ENCODE measurements at places on chromosomes 1 and 21.

- no peak for DNase-seq
These were observed at the start of gene TIAM1 for GRCh38 chr21:31343680-31344480. TIAM1 (minus strand) TSS chr21:31344261; CDS start chr21:31266972, 77,289 bp downstream.

DNA sequence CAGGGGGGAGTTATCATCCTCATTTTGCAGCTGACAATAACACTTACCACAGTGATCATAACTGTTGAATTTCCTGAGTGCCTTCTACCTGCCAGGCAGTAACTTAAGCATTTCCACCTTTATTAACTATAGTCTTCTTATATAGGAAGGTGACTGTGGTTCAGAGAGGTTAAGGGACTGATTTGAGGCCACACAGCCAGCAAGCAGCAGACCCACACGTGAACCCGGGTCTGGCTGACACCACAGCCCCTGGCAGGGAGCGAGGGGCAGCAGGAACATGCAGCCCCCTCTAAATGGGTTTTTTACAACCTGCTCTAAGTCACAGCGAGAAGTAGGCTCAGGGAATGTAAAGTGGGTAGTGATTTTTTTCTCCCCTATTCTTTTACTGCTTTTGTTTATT lies 248.2 kb downstream of the KAZN start:
- no peak for DNase-seq

GRCh38 chr1:100035214-100035613 lies 65.4 kb downstream of the SLC35A3 start:
- DNase-seq = no peak

GRCh38 chr1:198841477-198841876 lies 202.6 kb downstream of the PTPRC start:
- no peak for DNase-seq

All from GM12865 (cell line).